Aorta (tissue), 5 donors: ENCODE measurements at places on chromosomes 4 and X. TPM values are rescaled to one million over a fixed set of nuclear protein-coding genes. Genes with fewer than 3 reads are reported as not detected.

- H3K27ac ChIP-seq, result no peak overlapping the region
- H3K4me1 ChIP-seq, result no peaks in the 10 kb centered on the region
- H3K27me3 ChIP-seq, result no peaks in the 10 kb centered on the region
- H3K36me3 ChIP-seq, result no peaks in the 10 kb centered on the region
- DNase-seq, result no peak
- H3K4me3 ChIP-seq, result no peak overlapping the region
Measured at GRCh38 chr4:149521611-149522425, 293.8 kb downstream of the IQCM start.

GRCh38 chr4:170138580-170139194 lies 48.9 kb upstream of the AADAT start:
- no peak overlapping the region for H3K4me3 ChIP-seq
- H3K27ac ChIP-seq, result no peak overlapping the region
- H3K36me3 ChIP-seq, result no peaks in the 10 kb centered on the region
- H3K27me3 ChIP-seq, result no peaks in the 10 kb centered on the region
- peak; percentile 67 for DNase-seq
- no peaks in the 10 kb centered on the region for H3K4me1 ChIP-seq

DNA sequence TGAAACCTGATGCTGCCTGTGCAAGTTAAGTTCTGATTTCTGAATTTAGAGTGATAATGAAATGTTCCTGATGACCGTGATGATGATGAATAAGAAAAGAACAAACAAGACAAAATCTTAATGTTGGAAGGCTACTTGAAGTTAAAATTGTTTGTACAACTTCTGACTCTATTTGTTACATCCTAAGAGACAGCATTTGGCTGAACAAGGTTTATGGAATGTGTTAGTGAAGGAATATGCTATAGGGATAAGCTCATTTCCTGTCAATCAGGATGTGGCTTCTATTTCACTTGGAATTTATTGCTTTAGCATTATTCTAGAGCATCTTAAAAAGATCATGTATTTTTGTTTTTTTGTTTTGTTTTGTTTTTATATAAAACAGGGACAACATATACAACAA lies 267.5 kb downstream of the FAT4 start:
- no peak overlapping the region for H3K4me3 ChIP-seq
- H3K27ac ChIP-seq, result no peak overlapping the region
- no peaks in the 10 kb centered on the region for H3K27me3 ChIP-seq
- H3K4me1 ChIP-seq, result no peaks in the 10 kb centered on the region
- no peaks in the 10 kb centered on the region for H3K36me3 ChIP-seq

GRCh38 chrX:118225711-118226428 lies 109.3 kb upstream of the KLHL13 start:
- H3K4me3 ChIP-seq, result no peak overlapping the region
- no peaks in the 10 kb centered on the region for H3K36me3 ChIP-seq
- no peaks in the 10 kb centered on the region for H3K27me3 ChIP-seq
- no peak overlapping the region for H3K27ac ChIP-seq
- DNase-seq, result no peak

DNA sequence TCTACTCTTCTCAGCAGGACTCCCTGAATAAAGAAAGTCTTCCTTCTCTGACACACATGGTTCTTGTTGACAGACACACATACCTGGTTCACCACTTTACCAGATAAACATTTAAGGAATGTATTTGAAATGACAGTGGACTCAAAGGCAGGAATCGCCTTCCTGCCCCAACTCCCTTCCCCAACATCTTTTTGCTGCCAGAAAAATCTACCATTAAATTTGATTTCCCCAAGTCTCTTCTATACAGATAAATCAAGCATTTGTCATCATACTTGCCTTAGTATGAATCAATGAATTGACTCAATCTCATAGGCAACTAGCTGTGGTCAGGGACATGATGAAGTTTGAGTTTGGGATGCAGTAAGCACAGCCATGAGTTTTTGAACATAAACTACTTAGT lies 23.3 kb upstream of the ANXA5 start:
- peaks cover 3% of the 10 kb centered on the region for H3K36me3 ChIP-seq
- no peak overlapping the region for H3K4me3 ChIP-seq
- no peak overlapping the region for H3K27ac ChIP-seq
- no peaks in the 10 kb centered on the region for H3K4me1 ChIP-seq

- no peak overlapping the region for H3K27ac ChIP-seq
- H3K27me3 ChIP-seq, result no peaks in the 10 kb centered on the region
- no peak overlapping the region for H3K4me3 ChIP-seq
- H3K36me3 ChIP-seq, result no peaks in the 10 kb centered on the region
- no peaks in the 10 kb centered on the region for H3K4me1 ChIP-seq
Measured at GRCh38 chr4:20984576-20984836, 284.2 kb downstream of the PACRGL start.

GRCh38 chrX:149962859-149963757 lies 24.8 kb upstream of the EOLA2 start:
- no peak overlapping the region for H3K4me3 ChIP-seq
- no peaks in the 10 kb centered on the region for H3K27me3 ChIP-seq
- H3K36me3 ChIP-seq, result no peaks in the 10 kb centered on the region
- H3K27ac ChIP-seq, result peak overlapping the region; percentile 48

DNA sequence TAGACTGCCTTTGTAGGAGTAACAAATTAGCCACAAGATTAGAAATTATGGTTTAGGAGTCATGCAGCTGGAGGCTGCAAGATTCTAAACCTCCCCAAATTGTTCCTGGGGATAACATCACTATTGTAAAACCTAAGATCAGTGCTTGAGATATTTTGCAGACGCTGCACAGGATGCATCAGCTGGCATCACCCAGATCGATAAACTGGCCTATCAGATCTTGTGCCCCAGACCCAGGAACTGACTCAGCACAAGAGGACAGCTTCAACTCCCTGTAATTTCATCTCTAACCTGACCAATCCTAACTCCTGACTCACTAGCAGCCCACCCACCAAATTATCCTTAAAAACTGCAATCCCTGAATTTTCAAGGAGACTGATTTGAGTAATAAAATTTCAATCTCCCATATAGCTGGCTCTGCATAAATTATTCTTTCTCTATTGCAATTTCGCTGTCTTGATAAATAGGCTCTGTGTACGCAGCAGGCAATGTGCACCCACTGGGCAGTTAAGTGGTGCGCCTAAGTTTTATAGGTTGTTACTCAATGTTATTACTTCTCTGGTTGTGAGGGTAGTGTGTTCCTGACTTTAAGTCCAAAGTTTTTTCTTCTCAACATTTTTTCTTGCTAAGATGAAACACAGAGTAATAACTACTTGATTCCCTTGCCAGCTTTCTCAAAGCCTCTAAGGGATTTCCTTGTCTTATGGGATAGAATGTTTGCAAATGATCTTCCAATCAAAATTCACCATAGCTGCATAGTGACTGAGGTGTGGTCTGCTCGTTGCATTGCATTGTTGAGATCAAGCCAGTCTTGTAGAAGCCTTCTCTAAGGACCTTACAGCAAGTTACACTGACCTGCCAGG lies 312.3 kb upstream of the DKK2 start:
- H3K27me3 ChIP-seq, result no peaks in the 10 kb centered on the region
- no peak overlapping the region for H3K27ac ChIP-seq
- no peak for DNase-seq
- H3K4me1 ChIP-seq, result no peaks in the 10 kb centered on the region
- no peak overlapping the region for H3K4me3 ChIP-seq

DNA sequence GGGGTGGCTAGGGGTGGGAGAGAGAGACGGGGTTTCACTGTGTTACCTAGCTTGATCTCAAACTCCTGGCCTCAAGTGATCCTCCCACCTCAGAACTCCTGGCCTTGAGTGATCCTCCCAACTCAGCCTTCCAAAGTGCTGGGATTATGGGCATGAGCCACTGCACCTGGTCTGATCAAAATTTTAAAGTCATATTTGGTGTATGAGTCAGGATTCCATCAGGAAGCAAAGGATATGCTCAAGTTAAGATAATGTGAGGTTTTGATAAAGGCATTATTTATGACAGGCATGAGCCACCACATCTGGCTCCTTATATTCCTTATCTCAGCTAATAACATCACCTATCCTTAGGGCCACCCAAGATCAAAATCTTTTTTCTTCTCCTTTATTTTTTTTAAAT lies 182.0 kb downstream of the SLC4A4 start:
- H3K36me3 ChIP-seq, result no peaks in the 10 kb centered on the region
- H3K4me1 ChIP-seq, result no peaks in the 10 kb centered on the region
- no peak overlapping the region for H3K4me3 ChIP-seq
- no peak for DNase-seq

GRCh38 chr4:174259580-174259979 lies 23.9 kb downstream of the FBXO8 start:
- no peaks in the 10 kb centered on the region for H3K36me3 ChIP-seq
- no peak for DNase-seq
- no peak overlapping the region for H3K4me3 ChIP-seq
- H3K27me3 ChIP-seq, result no peaks in the 10 kb centered on the region
- H3K27ac ChIP-seq, result no peak overlapping the region
- H3K4me1 ChIP-seq, result no peaks in the 10 kb centered on the region

DNA sequence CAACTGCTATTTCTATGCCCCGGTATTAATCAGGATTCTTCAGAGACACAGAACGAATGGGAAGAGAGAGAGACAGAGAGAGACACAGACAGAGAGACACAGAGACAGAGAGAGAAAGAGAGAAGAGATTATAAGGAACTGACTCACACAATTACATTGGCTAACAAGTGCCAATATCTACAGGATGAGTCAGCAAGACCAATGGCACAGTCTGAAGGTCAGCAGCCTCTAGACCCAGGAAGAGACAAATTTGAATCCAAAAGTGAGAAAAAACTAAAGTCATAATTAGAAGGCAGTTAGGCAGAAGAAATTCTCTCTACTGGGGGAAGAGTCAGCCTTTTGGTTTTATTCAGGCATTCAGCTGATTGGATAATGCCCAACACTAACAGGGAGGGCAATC lies 187.3 kb downstream of the MAB21L2 start:
- DNase-seq, result no peak
- peaks cover 2% of the 10 kb centered on the region for H3K36me3 ChIP-seq
- peaks cover 2% of the 10 kb centered on the region for H3K4me1 ChIP-seq
- no peaks in the 10 kb centered on the region for H3K27me3 ChIP-seq

DNA sequence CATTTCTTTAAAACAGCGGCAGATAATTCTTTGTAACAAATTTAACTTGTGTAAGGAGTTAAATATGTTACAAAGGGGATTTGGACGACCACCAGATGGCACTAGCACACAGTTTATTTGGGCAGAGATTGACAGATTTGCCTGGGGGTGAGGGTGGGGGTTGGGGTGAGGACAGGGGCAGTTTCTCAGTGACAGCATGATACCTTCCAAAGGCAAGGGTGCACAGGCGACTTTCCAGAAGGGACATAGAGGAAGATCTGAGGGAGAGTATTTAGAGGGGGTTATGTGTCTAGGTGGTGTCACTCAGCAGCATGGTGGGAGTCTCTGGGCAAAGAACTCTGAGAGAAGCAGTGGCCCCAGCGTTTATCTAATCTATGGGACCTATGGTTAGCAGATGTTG lies 9.6 kb upstream of the TMA16 start:
- DNase-seq, result no peak
- H3K27ac ChIP-seq, result no peak overlapping the region
- H3K4me1 ChIP-seq, result no peaks in the 10 kb centered on the region
- no peak overlapping the region for H3K4me3 ChIP-seq
- H3K36me3 ChIP-seq, result no peaks in the 10 kb centered on the region

GRCh38 chr4:38013461-38014366 lies 53.5 kb downstream of the PTTG2 start:
- peak; percentile 87 for DNase-seq
- no peak overlapping the region for H3K4me3 ChIP-seq
- H3K4me1 ChIP-seq, result peaks cover 5% of the 10 kb centered on the region
- H3K27me3 ChIP-seq, result no peaks in the 10 kb centered on the region
- peaks cover 2% of the 10 kb centered on the region for H3K36me3 ChIP-seq

DNA sequence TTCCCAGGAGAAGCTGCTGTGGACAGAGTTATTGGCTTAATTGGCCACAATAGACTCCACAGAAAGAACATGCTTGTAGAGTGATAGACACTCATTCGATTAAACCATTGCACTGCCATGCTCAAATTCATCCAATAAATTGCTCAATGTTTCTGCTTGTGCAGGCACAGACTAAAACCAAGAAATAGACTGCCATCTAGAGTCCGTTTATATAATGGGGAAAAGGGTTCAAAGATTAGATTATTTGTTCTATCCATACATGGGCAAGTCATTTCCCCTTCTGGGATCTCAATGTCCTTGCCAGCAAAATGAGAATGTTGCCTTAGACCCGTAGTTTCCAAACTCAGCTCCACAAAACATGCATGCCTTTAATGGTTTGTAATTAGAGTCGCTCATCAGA lies 8.7 kb downstream of the SMIM10 start:
- DNase-seq, result no peak
- H3K36me3 ChIP-seq, result no peaks in the 10 kb centered on the region
- no peaks in the 10 kb centered on the region for H3K4me1 ChIP-seq
- no peak overlapping the region for H3K27ac ChIP-seq
- H3K27me3 ChIP-seq, result no peaks in the 10 kb centered on the region
- H3K4me3 ChIP-seq, result no peak overlapping the region

DNA sequence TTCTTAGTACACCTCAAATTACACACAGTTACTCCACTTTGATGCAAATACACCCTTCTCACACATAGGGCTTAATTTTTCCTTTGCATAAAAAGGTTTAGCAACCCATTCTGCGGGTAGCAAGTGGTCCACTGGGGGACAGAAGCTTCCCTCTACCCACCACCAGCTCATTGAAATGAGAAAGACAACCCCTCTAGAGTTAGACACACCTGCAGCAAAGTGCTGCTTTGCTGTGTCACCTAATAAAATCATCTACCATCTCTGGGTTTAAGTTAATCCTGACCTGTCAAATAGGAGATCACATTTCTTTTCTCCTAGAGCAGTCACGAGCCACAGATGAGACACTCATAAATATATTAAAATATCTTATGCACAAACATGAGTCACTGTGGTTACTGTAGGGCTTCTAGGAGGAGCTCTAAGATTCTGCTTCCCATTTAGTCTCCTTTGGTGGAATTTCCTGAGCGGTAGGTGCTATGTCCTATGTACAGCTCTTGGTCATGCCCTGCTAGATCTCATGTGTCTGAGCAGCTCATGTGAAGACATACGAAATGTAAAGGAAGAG lies 11.9 kb downstream of the BMX start:
- no peak for DNase-seq
- no peaks in the 10 kb centered on the region for H3K4me1 ChIP-seq
- H3K4me3 ChIP-seq, result no peak overlapping the region

GRCh38 chrX:150211988-150212387 lies 151.1 kb upstream of the MAMLD1 start:
- no peaks in the 10 kb centered on the region for H3K4me1 ChIP-seq
- H3K27me3 ChIP-seq, result no peaks in the 10 kb centered on the region
- no peak for DNase-seq

DNA sequence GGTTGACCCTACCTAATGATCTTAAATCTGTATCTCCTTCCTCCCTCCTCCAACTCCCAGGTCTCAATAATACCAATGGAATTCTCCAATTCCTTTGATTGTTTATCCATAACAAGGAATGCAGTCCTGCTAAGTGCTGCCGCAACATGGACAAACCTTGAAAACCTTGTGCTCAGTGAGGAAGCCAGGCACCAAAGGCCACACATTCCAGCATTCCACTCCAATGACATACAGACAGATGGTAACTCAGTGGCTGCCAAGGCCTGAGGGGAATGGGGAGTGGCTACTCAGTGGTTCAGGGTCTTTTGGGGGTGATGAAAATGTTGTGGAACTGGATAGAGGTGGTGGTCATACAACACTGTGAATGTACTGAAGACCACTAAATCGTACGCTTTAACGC lies 10.4 kb downstream of the HAUS7 start:
- H3K4me1 ChIP-seq, result no peaks in the 10 kb centered on the region
- no peak overlapping the region for H3K4me3 ChIP-seq
- no peak for DNase-seq
- no peaks in the 10 kb centered on the region for H3K27me3 ChIP-seq

Gene MAGEC3
- 0.99 TPM for total RNA-seq

Gene GRIA3
- total RNA-seq, result 7.2 TPM

Gene RHOH
- 4.1 TPM for total RNA-seq

Gene SATL1
- total RNA-seq, result not detected

Gene DUX4
- not detected for total RNA-seq

Gene CT47C1
- not detected for total RNA-seq

Gene RNF128
- total RNA-seq, result not detected

Gene INTU
- 12.1 TPM for total RNA-seq
